ENCODE measurements at places on chromosomes 3 and 15.

- no peak for DNase-seq
Measured at GRCh38 chr3:75015280-75015679, 400.8 kb upstream of the CNTN3 start.

- DNase-seq = no peak
Measured at GRCh38 chr3:8405144-8405543, 96.5 kb upstream of the LMCD1 start.

- DNase-seq = peak; percentile 34
Measured at GRCh38 chr15:93929375-93930094, 301.8 kb upstream of the MCTP2 start.

GRCh38 chr3:167397826-167398225, 17.7 kb upstream of the ZBBX start:
- no peak for DNase-seq

DNA sequence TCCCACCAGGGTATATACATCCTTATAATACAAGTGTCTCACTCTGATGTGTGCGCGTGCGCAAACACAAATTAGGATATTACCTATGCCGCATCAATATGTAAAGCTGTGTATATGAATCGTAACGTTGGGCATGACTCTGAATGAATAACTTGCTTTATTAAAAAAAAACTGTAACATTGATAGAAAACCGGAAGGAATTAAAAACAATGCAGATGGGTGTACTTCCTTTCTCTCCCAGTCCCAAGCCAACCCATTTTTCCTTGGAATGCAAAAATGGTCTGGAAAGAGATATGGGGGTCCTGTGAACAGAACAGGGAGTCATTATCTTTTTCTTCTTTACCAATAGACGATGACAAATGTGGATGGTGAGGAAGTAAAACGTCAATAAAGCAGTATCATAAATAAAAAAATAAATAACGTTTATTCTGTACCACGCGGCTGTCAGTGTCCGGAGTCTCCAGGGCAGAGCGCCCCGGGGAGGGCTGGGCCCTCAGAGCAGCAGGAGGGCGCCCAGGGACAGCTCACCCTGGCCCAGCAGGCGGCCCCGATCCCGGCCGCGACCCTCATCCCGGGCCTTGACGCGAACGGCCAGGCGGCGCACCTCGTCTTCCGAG, 1.6 kb downstream of the C2CD4B start:
- DNase-seq = no peak

DNA sequence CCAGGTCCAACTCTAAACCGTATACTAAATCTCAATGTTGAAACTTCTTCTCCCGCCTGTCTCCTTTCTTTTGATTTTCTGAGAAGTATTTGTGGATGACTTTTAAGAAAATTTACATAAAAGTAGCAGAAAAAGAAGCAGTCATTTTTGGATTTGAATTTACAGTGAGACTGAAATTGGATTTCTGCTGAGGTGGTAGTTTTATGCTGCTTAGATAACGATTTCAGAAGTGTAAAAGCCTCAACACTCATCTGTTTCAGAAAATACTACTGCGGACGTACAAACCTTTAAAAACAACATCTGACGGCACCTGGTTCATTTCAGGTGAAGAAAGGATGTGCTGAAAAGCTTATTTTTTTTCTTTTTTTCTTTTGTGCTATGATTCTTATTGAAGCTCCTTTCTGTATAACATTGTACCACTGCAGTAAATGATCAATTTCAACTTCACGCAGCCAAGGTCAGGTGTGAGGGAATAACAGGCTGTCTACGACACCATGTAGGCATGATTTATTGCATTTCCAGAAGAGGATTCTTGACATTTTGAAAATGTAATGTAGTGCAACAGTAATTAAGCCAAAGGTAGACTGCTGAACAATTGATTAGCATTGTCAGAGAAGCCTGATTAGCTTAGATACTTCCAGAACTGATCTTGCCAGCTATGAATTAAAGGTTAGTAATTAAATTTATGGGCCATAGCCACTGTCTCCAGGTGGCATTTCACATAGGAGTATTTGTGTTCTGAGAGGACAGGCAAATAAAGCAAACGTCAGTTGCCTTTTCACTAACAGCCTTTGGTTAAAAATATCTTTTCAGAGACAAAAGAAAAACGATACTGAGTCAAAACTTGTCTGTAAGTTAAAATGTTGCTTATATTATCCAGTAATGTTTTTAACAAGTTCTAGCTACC, 134.6 kb upstream of the KBTBD8 start:
- no peak for DNase-seq

DNA sequence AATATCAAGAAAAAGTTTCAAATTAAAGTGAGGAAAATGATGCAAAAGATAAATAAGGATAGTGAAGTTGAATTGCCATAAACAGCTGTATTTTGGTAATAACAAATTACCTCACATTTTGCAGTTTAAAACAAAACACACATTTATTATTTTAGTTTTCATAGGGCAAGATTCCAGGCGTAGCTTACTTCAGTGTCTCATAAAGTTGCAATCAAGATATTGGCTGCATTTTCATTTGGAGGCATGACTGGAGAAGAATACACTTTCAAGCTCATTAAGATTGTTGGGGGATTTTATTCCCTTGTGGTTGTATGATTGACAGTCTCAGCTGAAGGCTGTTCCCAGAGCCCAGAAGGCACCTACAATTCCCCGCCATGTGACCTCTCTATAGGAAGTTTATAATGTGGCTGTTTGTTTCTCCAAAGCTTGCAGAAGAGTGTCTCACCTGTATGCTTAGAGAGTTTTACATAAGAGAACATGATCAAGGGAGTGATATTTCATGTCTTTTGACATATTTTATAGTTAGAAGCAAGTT, 151.4 kb downstream of the OTOL1 start:
- DNase-seq = no peak

DNA sequence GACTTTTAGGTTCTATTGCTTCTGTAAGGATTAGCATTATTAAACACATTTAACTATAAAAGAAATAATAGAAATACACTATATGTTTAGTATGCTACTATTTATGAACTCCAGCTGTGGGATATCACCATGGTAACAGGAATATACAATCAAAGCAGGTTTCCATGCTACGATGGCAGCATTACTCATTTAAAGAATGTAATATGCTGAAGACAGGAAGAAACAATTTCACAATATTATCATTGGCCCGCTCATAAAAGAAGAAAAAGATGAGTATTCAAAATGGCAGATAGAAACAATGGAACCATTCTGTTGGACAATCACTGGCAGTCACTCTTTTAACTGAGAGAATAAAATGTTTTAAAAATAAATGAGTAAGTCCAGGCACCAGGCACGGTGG, 153.4 kb downstream of the CBLB start:
- peak; percentile 42 for DNase-seq

DNA sequence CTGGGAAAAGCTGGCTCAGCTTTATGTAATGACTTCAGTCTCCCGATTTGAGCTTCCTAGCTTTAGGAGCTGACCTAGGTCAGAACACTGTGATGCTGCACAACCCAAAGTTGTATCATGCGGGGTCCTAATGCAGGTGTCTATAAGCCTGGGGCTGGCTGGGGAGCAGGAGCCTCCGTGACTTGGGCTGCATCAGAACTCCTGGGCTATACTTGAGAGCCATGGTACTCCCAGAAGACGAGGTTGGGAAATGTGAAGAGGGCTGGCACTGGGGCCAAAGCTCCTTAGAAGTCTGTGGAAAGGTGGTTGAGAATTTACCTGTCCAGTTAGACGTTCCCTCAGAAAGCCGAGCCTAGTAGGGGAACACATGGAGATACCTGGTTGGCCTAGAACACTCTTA, 57.0 kb downstream of the BSN start:
- no peak for DNase-seq

GRCh38 chr15:99142562-99142961, 37.7 kb downstream of the SYNM start:
- no peak for DNase-seq

GRCh38 chr3:154034797-154035330, 86.3 kb upstream of the ARHGEF26 start:
- no peak for DNase-seq

- DNase-seq = no peak
Measured at GRCh38 chr3:42012383-42012934, 50.6 kb upstream of the ULK4 start.

DNA sequence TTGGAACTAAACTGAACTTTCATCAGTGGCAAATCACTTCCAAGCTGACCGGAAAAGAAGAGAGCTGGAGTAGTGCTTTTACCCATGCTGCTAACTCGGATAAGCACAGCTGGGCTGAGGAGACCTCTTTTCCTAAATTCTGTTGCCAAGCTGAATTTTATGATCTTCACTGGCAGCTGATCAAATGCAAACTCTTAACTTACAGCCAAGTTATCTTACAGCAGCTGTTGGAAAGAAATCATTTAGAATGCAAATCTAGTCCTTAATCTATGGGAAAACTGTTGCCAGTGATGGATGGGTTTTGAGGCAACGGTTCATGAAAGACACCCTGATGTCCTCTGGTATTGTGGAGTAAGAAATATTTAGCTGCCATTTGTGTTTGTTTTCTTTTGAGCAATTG, 216.5 kb downstream of the ZNF385D start:
- no peak for DNase-seq

DNA sequence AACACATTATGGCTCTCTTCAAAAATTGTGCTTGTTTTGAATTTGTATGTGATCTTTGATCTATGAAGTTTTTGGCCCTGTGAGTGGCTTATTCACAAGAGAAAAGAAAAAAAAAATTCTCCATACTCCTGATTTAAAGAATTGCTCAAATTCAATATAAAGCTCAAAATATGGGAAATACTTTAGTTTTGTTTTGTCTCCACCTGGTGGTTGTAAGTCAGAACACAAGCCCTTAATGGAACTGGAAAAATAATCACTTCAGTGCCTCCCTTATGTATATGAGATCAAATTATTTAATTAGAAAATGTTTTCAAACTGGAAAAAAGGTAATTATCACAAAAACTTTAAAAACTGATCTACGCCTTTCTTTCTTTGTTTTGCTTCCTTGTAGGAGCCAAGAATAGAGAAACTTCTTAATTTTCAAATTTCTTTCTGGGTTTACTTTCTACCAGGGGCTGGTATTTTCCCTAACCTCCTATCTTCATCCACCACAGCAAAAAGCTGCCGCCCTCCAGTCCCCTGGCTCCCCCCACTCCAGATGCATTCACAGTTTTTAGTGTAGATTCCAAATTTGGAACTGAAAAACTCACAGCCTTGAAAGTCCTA, 50.6 kb downstream of the SERP1 start:
- peak; percentile 65 for DNase-seq

DNA sequence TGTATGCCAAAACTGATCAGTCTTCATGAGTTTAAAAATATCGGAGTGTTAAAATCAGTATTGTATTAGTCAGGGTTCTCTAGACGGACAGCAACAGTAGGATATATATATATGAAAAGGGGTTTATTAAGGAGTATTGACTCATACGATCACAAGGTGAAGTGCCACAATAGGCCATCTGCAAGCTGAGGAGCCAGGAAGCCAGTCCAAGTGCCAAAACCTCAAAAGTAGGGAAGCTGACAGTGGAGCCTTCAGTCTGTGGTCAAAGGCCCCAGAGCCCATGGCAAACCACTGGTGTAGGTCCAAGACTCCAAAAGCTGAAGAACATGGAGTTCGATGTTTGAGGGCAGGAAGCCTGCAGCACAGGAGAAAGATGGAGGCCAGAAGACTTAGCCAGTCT, 391.0 kb upstream of the CADM2 start:
- no peak for DNase-seq

DNA sequence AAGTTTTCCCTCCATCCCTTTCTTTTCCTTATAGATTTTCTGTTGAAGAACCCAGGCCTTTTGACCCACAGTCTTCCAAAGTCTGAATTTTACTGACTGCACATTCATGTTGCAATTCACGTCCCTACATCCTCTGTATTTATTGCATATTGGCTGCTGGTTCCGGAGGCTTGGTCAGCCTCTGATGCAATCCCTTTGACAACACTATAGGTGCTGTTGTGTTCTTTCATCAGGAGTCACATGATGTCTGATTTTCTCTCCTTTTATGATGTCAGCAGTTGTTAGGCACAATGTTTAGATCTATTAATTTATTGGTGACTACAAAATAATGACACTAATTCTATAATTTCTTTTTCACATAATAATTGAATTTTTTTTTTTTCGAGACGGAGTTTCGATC, 8.7 kb downstream of the CYP1A1 start:
- DNase-seq = no peak

DNA sequence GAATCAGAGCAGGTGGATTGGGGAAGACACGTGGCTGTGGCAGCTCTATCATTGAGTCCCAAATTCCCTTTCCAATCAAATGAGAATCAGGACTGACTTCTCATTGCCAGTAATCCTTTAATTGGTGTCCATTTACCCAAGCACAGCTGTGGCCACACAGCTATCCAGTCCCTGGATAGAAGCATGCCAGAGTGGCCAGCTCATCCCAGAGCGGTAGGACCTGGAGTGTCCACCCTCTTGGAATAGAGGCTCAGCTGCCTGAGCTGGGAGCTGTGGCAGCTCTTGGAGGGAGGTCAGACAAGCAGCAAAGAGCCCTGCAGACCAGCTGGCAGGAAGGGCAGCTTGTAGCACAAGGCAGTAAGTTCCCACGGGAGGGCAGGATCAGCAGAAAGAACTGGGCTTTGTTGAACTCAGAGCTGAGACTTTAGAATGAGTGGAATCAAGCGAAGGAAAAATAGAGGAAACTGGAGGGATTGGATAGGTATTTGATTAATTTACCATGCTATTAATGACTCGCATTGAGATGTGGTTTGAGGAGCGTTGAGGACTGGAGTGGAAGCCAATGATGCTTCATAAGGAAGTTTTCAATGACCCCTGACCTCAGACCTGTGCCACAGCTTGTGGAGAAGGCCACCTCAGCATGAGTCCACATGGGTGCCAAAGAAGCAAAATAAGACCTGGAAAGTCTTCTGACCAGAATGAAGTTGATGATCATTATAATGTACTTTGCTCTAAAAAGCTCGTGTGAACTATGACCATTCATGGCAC, 6.9 kb upstream of the ALPK3 start:
- DNase-seq = peak; percentile 24

- DNase-seq = no peak
Measured at GRCh38 chr15:79427781-79428598, 4.1 kb upstream of the MINAR1 start.
